ENCODE measurements at places on chromosomes 4 and X. TPM values are rescaled to one million over a fixed set of nuclear protein-coding genes. Genes with fewer than 3 reads are reported as not detected.

PDCL2 gene
- not detected for total RNA-seq

SYTL4 gene
- 3.9 TPM for total RNA-seq

CSN1S1 gene
- total RNA-seq, result not detected

SLC7A11 gene
- total RNA-seq, result 20.5 TPM

GAB3 gene
- 0.67 TPM for total RNA-seq

FGF13 gene
- total RNA-seq, result not detected

MAGEA1 gene
- total RNA-seq, result 0.13 TPM

AADAT gene
- 9.3 TPM for total RNA-seq

SPANXA1 gene
- total RNA-seq, result 0.38 TPM

CTAG1A gene
- not detected for total RNA-seq

P2RY10 gene
- total RNA-seq, result not detected
